Activated T-helper 1 cell treated with anti-CD3 and anti-CD28 coated beads, Interleukin-2, amount 50 U/mL, for 16 hours (primary cell): ENCODE measurements at places on chromosomes 11 and 22.
A peak's percentile ranks its signal among the peaks of the same experiment; 100 is the strongest.

DNA sequence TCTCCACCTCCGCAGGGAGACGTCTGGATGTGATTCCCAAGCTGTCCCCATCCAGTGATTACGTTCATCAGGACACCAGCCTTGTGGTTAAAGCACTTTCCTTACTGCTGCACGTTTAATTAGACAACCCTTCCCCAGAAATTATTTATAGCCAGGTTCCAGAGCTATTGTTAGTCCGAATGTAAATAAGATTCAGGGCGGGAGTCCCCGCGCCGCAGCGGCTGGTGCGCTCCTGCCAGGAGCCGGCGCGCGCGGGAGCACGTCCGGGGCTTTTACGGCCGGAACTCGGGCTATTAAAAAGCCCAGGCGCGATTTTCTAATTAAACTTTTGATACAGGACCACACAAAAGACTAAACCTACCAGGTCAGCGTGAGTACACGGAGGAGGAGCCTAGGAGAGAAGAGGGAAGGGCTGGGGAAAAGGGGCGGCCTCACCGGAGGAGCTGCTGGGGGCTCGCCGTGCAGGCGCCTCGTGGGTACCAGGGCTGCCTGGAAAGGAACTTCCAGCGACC, 538.3 kb downstream of the OPCML start:
- DNase-seq = no peak

DNA sequence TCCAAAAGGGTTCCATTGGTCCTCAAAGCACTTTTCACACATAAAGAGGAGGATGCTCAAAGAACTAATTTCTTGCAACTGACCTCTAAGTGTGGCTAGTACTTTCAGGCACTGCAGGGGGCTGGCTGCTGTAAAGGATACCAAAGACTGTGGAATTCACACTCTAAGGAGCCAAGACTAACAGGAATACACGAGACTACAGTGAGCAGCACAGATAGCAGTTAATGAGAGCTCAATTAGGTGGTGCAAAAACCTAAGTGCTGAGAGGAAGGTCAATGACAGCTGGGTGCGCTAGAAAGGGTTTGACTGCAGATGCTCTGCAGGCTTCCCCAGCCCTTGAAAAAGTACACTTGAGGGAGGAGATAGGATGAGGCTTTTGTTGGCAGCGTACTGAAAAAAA, 124.3 kb upstream of the NTM start:
- DNase-seq = no peak

GRCh38 chr11:12642040-12642439, 32.2 kb upstream of the TEAD1 start:
- DNase-seq = no peak

- no peak for DNase-seq
Measured at GRCh38 chr11:64316672-64317324, 561 bp downstream of the TRMT112 start.

DNA sequence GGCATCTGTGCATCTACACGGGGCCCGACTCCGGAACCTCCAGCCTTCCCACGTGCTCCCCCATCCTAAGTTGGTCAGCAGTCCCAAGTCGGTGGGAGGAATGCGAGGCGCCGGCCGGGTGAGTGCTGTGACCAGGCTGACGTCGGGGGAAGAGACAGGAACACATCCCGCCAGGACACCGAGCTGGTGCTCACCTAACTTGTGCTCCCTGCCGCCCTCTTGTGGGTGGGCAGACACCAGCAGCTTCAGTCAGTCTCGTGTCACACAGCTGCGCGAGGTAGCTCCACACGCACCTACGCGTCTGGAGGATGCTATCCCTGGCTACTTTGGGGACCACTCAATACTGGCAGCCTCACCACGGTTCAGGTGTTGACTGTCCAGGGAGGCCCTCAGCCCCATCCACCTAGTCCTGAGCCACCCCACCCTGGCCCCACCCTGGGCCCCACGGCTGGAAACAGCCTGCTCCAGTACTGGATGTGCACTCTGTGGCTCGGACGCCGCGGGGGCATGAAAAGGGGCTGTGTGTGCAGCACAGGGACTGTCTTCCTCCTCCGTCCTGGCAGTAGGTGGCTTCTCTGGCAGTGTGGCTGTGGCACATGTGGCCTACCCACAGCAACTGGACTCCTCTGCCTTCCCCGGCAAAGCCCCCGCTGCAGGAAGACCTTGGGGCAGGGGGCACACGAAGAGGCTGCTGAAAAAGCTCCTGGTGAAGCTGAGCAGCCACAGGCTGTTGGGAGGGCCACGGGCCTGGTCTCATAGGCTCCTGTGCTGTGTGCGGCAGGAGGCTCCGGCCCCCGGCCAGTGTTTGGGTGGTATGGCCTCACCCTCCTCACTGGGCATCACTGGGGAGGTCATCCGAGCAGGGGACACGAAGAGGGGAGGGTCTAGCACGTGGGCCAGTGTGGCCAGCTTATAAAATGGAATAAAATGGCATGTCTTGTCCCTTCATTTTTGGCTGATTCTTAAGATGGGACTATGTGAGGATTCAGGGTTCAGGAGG, 11.2 kb upstream of the BID start:
- peak; percentile 57 for DNase-seq

GRCh38 chr11:58227956-58228615, 632 bp downstream of the OR10Q1 start:
- DNase-seq = no peak

DNA sequence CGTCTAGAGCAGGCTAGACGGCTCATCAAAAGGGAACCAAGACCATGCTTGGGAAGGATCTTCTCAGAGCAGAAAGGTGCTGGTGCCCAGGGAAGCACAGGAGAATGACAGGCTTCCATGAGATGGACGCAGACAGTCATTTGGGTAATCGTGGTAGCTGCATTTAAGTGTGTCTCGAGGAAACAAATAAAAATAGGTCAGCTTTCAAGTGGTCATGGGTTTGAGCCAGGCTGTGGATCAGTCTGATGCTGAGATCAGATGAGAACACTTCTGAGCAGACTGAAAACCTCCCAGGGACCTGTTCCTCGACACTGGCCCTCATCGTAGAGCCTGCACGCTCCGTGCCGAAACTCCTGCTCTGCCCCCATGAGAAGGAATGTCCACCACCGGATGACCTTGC, 4.7 kb downstream of the CARS1 start:
- DNase-seq = no peak

- peak; percentile 74 for DNase-seq
Measured at GRCh38 chr11:67505605-67506396, 638 bp upstream of the PITPNM1 start.

DNA sequence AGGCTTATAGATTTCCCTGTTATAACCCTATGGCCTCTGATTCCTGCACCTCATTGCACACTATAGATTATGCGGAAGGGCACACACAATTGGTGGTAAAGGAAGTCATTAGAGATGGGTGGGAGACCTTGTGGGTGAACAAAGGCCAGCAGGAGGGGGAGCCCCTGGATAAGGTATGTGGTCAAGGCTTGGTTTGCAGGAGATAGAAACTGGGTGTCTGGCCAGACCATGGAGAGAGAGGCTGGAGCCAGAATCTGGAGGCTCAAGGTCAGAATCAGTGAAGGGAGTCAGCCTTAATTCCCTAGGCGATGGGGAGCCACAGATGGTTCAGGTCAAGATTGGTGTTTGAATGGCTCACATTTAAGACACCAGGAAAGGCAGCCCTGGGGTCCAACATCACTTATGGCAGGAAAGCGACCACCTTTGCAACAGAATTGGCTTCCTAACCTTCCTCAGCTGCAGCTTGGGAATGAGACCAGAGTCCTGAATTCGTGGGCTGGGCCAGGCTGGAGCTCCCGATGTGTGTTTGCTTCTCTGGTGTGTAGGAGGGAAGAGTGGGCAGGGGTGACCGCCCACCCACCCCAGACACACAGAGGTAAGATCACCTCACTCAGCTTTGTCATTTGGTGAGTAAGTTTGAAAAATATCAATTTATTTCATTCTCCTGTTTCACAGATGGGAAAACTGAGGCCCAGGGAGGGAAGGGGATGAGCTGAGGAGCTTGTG, 22.7 kb upstream of the SCUBE1 start:
- DNase-seq = no peak

DNA sequence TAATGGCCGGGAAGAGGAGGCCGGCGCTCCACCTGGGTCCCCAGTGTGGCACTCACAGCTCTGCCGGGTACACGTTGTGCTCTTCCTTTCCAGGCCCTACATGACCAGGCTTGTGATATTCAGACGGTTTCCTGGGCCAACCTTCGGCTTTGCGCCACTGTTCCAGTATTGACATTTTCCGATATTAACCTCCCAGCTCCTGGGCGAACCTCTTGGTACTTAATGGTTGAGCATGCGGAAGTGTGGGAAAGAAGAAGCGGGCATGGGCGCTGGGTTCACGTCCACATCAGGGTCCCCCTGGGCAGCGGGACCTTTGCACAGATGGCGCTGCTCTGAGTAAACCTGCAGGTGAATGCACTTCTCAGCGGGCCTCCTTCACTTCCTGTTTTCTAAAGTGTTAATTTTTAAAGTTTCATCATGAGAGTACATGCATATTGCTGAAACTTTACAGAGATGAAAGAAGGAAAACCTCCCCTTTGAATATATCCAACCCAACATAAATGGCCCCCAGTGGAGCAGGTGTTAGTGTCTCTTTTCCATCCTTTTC, 286.7 kb downstream of the TBC1D22A start:
- no peak for DNase-seq

- no peak for DNase-seq
Measured at GRCh38 chr11:60743058-60743457, 13.6 kb upstream of the MS4A15 start.

- no peak for DNase-seq
Measured at GRCh38 chr11:1267441-1268100, 41.9 kb downstream of the TOLLIP start.

- DNase-seq = no peak
Measured at GRCh38 chr11:3926458-3927095, 71.1 kb downstream of the STIM1 start.
